Muscle of leg (tissue), 16 donors: ENCODE measurements at places on chromosomes 6 and 20. TPM values are rescaled to one million over a fixed set of nuclear protein-coding genes. Genes with fewer than 3 reads are reported as not detected.

The ANKS1A gene
- total RNA-seq, result 22.7 TPM

The SPDEF gene
- total RNA-seq, result 0.04 TPM

The AARS2 gene
- total RNA-seq, result 11.3 TPM

The APCDD1L gene
- 2.1 TPM for total RNA-seq

The DZANK1 gene
- total RNA-seq, result 1.5 TPM

The CEP250 gene
- 15.0 TPM for total RNA-seq

The GPSM3 gene
- total RNA-seq, result 4.3 TPM

The TREML2 gene
- total RNA-seq, result 0.09 TPM

The SPEF1 gene
- total RNA-seq, result 0.09 TPM

The MMP24 gene
- total RNA-seq, result 0.27 TPM

The KCTD20 gene
- 59.2 TPM for total RNA-seq

The TTK gene
- 9.4 TPM for total RNA-seq

The NRN1 gene
- 23.9 TPM for total RNA-seq

The FABP7 gene
- 0.66 TPM for total RNA-seq

The PAK5 gene
- 0.04 TPM for total RNA-seq

The ACTL10 gene
- 0.49 TPM for total RNA-seq

The TOMM6 gene
- 134 TPM for total RNA-seq

The PRELID3B gene
- 39.4 TPM for total RNA-seq

The SLC35D3 gene
- not detected for total RNA-seq

The KIF16B gene
- total RNA-seq, result 24.7 TPM

The GNMT gene
- total RNA-seq, result 0.22 TPM

The C20orf144 gene
- 0.04 TPM for total RNA-seq

The ADGB gene
- total RNA-seq, result 0.04 TPM

The OTOR gene
- total RNA-seq, result 0.35 TPM

The SLCO4A1 gene
- total RNA-seq, result 0.53 TPM

The BMP7 gene
- 3.8 TPM for total RNA-seq

The PDYN gene
- total RNA-seq, result not detected

The ATF6B gene
- total RNA-seq, result 11.7 TPM

The MLN gene
- total RNA-seq, result not detected

The B3GAT2 gene
- total RNA-seq, result 0.53 TPM

The C6orf141 gene
- 1.7 TPM for total RNA-seq

The SLX4IP gene
- total RNA-seq, result 4.4 TPM

The PDE10A gene
- 9.0 TPM for total RNA-seq

The RSPO3 gene
- total RNA-seq, result 8.8 TPM

The SLPI gene
- total RNA-seq, result 0.13 TPM

The PNLDC1 gene
- 0.22 TPM for total RNA-seq
